MCF 10A (cell line): ENCODE measurements at places on chromosomes 5 and 9.

DNA sequence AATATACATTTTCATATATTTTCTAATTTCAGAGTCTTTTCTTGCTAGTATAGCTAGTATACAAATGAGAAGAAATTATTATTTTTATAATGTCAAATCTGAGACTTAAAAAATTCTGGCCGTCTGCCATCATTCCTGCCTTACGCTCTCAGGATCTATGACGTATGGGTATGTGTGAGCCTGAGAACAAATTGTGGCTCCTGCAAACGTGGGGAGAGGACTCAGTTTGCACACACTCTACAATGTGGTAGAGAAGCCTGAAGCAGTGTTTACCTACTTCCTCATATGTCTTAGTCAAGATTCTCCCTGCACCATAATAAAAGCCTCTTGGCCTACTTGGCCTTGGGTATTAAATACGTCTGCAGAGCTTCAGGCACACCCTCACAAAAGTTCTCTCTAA lies 825.4 kb downstream of the SEMA5A start:
- no peaks in the 10 kb centered on the region for H3K4me1 ChIP-seq
- no peak overlapping the region for H3K4me3 ChIP-seq
- no peak overlapping the region for H3K27ac ChIP-seq
- no peak for DNase-seq
- no peaks in the 10 kb centered on the region for H3K27me3 ChIP-seq
- no peaks in the 10 kb centered on the region for H3K36me3 ChIP-seq

DNA sequence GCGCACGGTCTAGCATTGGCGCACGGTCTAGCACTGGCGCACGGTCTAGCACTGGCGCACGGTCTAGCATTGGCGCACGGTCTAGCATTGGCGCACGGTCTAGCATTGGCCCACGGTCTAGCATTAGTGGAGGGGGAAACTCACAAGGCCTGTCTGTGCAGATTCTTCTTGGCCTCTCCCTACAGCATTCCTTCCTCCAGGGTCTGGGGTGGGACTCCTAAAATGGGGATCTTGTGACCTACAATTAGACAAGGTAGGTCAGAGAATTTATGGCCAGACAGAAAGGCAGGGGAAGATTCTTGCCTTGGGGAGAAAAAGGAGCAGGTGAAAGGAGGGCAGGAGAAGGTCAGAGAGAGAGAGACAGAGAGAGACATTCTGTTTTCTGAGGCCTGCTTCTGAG lies 5.4 kb upstream of the GBGT1 start:
- peaks cover 21% of the 10 kb centered on the region for H3K27me3 ChIP-seq
- peak overlapping the region; percentile 11 for H3K27ac ChIP-seq
- H3K4me1 ChIP-seq: no peaks in the 10 kb centered on the region

GRCh38 chr5:139847790-139848507 lies 52.3 kb downstream of the PSD2 start:
- peaks cover 20% of the 10 kb centered on the region for H3K27me3 ChIP-seq
- H3K36me3 ChIP-seq: no peaks in the 10 kb centered on the region
- H3K4me3 ChIP-seq: peak overlapping the region; percentile 23
- no peak for DNase-seq
- H3K4me1 ChIP-seq: peaks cover 6% of the 10 kb centered on the region

DNA sequence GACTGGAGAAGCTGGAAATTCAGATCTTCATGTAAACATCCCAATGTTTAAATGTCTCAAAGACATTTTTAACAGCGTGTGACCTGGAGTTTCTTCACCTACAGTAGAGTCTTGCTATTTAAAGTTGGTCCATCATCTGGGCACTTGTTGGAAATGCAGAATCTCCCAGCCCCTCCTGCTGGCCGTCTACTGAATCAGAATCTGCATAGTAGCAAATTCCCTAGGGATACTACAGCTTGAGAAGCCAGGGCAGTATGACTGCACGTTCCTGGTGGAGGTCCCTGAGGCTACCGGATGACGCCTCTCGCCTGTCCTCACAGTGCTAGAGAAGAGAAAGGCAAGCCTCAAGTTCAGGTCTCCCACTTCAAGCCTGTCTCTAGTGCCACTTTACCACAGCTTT lies 15.7 kb downstream of the SAP30L start:
- H3K4me3 ChIP-seq: no peak overlapping the region
- H3K27ac ChIP-seq: no peak overlapping the region
- H3K36me3 ChIP-seq: peaks cover 25% of the 10 kb centered on the region
- no peaks in the 10 kb centered on the region for H3K27me3 ChIP-seq
- peak; percentile 43 for DNase-seq

DNA sequence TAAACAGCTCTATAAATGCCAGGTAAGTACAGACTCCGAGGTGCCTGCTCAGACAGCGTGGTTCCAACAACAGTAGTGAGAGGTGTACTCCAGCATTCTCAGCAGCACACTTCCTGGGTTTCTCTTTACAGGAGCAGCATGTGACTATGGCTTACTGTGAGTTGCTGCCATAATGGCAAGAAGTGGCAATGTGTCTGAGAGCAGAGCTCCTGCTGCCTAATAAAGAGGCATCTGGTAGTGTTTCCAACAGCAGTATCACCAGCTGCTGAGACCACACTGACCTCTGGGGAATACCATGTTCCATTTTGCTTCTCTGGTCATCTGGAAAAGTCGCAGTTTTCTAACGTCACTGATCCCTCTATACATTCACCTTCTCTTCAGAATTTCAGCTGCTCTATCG lies 398.2 kb downstream of the SLCO4C1 start:
- peaks cover 11% of the 10 kb centered on the region for H3K27me3 ChIP-seq
- no peaks in the 10 kb centered on the region for H3K4me1 ChIP-seq

DNA sequence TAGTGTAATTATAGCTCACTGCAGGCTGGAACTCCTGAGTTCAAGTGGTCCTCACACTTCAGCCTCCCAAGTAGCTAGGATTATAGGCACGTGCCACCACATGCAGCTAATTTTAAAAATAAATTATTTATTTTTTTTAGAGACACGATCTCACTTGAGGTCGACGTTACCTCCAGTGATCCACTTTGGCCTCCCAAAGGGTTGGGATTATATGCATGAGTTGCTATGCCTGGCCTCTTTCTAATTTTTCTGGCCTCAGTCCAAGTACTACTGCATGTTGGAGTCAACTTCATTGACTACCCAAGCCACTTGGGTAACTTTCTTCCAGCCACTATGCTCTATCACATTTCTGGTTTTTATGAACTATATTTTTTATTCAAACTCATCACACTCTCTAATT lies 148.3 kb downstream of the EFNA5 start:
- H3K4me1 ChIP-seq: peaks cover 43% of the 10 kb centered on the region
- H3K27me3 ChIP-seq: no peaks in the 10 kb centered on the region
- no peak for DNase-seq
- peaks cover 12% of the 10 kb centered on the region for H3K36me3 ChIP-seq
- H3K27ac ChIP-seq: peak overlapping the region; percentile 16

DNA sequence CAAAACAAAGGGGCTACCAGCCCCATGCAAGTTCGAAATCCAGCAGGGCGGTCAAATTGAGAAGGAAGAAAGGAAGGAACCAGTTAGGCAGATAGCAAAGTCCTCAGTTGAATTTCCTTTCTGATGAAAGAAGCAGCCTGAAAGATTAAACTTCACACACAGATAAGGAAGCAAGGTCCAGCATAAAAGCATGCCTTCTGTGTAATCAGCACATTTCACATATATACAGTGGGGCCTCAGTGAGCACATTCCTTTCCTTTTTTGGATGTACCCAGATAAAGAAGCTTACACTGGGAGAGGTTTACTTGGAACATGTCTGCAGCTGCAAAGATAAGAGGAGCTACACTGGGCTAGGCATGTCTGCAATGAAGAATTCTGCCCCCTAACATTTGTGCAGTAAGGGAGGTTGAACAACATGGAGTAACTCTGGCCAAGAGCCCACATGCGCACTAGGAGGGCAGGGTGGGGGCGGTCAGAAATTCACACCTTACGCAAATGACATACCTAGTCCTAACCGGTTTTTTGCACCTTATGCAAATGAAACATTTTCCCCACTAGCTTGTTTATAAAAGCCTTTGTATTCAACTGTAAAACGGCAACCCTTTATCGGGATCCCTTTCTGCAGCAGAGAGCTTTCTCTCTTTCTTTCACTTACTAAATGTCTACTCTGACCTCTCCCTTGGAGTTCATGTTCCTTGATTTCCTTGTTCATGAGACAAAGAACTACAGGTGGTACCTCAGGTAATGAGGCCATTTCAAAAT lies 149.7 kb upstream of the FBXL17 start:
- DNase-seq: no peak
- H3K27me3 ChIP-seq: no peaks in the 10 kb centered on the region
- H3K36me3 ChIP-seq: no peaks in the 10 kb centered on the region
- no peak overlapping the region for H3K4me3 ChIP-seq

DNA sequence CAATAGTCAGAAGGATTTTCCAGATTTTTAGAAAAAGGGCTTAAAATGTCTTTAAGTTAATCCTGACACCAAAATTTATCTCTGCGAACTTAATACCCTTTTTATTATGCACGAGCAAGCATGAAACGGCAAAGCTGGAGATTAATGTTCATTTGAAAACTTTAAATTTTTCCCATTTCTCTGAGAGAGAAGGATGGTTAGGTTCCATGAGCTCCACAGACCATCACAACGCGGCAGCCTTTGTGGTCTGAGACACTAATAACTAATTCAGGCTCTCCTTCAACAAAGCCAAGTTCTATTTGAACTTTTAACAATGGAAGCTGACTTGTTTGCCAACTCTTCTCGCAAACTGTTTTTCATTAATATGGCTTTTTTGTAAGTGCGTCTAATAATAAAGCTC lies 94.7 kb downstream of the MYO10 start:
- H3K4me1 ChIP-seq: no peaks in the 10 kb centered on the region
- no peak for DNase-seq
- H3K27ac ChIP-seq: no peak overlapping the region
- no peaks in the 10 kb centered on the region for H3K27me3 ChIP-seq
- no peak overlapping the region for H3K4me3 ChIP-seq

GRCh38 chr5:135246923-135247795 lies 151.9 kb downstream of the MACROH2A1 start:
- no peaks in the 10 kb centered on the region for H3K27me3 ChIP-seq
- no peaks in the 10 kb centered on the region for H3K36me3 ChIP-seq
- peaks cover 50% of the 10 kb centered on the region for H3K4me1 ChIP-seq
- H3K4me3 ChIP-seq: peak overlapping the region; percentile 51
- DNase-seq: peak; percentile 98

GRCh38 chr5:122156724-122157325 lies 27.5 kb downstream of the ZNF474 start:
- no peaks in the 10 kb centered on the region for H3K36me3 ChIP-seq
- peak; percentile 73 for DNase-seq
- no peak overlapping the region for H3K4me3 ChIP-seq
- H3K4me1 ChIP-seq: peaks cover 12% of the 10 kb centered on the region

- H3K4me3 ChIP-seq: no peak overlapping the region
- peaks cover 57% of the 10 kb centered on the region for H3K27me3 ChIP-seq
- no peak overlapping the region for H3K27ac ChIP-seq
Observed at GRCh38 chr5:176875783-176876505, 23.2 kb downstream of the HK3 start.

GRCh38 chr5:52784737-52785136 lies 3.0 kb upstream of the ITGA1 start:
- no peak overlapping the region for H3K27ac ChIP-seq
- no peak overlapping the region for H3K4me3 ChIP-seq
- H3K4me1 ChIP-seq: peaks cover 28% of the 10 kb centered on the region
- DNase-seq: no peak
- H3K27me3 ChIP-seq: no peaks in the 10 kb centered on the region

DNA sequence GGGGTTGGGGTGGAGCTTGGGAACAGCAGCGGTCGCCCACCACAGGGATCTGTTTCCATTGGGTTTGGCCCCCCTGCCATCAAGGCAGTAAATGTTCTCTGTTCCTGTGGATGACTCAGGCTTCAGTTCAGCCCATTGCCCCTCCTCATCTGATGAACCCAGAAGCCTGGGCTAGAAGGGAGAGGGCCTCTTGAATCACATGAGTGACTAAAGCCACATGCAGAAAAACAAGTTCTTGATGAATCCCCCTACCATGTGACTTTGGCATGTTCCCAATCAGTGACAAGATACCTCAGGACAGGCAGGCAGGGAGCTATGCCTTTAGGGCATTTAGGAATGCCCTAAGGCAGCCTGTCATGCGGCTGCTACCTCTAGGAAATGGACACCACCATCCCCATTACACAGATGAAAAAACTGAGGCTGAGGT lies 2.5 kb downstream of the SH3PXD2B start:
- no peaks in the 10 kb centered on the region for H3K27me3 ChIP-seq
- peak overlapping the region; percentile 91 for H3K4me3 ChIP-seq
- DNase-seq: peak; percentile 74

DNA sequence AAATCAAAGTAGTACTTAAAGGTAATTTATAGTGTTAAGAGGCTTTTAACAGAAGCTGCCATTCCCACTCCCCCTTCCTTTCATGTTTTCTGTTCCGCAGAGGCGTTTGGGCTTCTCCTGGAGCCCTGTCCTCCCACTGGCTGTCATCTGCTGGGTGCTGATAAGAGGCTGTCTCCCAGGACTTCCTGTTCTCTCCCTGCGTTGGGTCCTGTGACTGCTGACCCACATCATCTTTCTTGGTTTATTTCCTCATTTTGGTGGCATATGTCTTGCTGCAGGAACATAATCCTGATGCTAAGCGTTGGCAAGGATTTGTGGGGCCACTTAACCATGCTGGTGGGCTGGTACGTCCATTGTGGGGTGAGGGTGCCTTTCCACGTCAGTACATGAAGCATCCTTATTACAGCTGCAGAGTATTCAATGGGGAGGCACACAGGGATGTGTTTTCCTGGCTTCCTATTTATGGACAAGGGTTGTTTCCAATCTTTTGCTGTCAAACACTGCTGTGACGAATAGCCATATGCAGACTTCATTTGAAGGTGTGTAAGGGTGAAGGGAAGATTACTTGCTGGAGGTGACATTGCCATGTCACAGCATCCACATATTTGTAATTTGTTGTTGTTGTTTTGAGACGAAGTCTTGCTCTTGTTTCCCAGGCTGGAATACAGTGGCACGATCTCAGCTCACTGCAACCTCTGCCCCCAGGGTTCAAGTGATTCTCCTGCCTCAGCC lies 22.3 kb upstream of the RNF130 start:
- H3K36me3 ChIP-seq: no peaks in the 10 kb centered on the region
- DNase-seq: no peak
- H3K4me1 ChIP-seq: no peaks in the 10 kb centered on the region
- H3K27me3 ChIP-seq: no peaks in the 10 kb centered on the region
- H3K27ac ChIP-seq: no peak overlapping the region
- H3K4me3 ChIP-seq: no peak overlapping the region

DNA sequence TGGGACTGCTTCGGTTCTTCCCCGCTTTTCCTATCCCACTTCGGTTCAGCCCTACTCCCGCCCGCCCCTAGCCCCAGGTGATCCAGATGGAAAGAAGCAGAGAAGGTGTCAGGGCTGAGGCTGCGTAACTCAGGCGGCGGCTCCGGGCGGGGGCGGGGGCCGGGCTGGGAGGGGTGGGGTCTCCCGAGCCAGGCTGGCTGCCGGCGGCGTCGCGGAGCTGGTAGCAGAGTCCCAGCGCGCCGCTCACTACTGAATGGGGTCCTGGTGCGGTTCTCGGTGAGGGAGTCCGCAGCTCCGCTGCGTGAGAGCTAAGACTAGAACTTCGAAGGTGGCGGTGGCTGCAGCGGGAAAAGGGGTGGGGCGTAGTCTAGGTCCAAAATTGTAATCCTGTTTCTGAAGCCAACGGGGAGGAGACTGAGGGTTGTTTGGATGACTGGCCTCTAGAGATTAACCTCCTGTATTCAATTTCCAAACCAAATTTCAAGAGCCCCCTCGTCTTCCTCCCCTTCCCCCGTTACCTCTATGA lies 1.4 kb downstream of the PRR16 start:
- H3K4me1 ChIP-seq: peaks cover 39% of the 10 kb centered on the region
- peak overlapping the region; percentile 85 for H3K4me3 ChIP-seq
- H3K27ac ChIP-seq: peak overlapping the region; percentile 55
- DNase-seq: peak; percentile 82
- H3K36me3 ChIP-seq: no peaks in the 10 kb centered on the region
- no peaks in the 10 kb centered on the region for H3K27me3 ChIP-seq
